ENCODE measurements at places on chromosomes 7 and 10.

DNA sequence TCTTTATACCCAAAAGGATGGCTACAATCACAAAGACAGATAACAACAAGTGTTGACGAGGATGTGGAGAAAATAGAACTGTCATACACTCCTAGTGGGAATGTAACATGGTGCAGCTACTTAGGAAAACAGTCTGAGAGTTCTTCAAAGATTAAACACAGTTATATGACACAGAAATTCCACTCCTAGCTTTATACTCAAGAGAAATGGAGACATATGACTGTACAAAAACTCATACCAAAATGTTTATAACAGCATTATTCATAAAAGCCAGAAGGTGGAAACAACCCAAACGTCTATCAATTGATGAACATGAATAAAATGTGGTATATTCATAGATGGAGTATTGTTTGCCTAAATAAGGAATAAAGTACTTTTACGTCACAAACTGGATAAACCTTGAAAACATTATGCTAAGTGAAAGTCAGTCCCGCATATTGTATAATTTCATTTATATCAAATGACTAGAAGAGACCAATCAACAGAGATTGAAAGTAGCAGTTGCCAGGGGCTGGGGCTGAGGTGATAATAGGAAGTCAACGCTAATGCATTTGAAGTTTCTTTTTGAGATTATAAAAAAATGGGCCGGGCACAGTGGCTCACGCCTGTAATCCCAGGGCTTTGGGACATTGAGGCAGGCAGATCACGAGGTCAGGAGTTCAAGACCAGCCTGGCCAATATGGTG is 61.6 kb upstream of the SRPK2 start:
- no peak for DNase-seq

- DNase-seq: no peak
These were observed 21.4 kb upstream of the VOPP1 start for GRCh38 chr7:55593515-55594318.

DNA sequence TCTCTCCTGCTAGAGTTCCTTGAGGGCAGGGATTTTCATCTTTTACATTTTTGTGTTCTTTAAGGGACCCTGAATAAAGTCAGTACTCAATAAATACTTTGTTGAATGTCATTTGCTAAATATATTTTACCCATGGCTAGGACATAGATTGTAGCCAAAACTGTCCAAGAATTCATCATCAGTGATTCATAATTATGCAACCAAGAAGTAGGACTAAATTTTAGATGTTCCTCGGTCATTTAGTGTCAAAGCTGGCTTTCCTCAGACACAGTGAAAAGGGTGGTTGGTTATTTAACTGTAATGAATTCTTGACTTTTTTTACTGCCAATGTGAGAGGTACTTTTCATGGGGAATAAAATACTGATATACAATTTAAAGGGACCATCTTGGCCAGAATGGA is 3.3 kb downstream of the NUDT13 start:
- DNase-seq: peak; percentile 33

DNA sequence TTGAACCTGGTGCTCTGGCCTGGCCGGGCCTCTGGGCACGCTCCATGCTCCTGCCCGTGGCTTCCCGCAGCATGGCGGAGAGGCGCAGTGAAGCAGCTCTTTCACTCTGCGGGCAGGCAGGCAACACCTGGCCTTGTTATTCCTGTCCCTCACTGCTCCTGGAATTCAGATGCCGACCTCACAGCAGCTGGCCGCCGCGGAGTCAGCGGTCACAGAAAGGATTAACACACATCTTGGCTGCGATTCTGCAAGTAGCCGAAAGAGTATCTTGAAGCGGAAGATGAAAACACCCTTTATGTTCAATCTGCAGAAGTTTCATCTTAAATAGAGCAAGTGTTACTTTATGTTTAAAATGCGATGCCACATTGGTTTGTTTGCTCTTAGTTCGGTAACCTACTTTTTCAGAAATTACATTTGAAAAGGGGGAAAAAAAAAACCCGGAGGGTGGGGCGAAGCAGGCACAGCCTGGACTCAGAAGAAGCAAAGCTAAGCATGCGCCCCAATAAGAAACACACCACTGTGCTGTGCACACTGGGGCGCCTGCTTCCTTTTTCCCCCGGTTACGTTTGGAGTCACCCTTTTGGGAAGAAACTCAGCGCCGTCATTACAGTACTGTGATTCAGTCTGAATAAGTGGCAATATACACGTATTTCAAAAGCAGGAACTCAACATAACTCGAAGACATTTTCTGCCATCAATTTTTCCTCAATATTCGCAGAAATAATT is 42.3 kb downstream of the BRI3 start:
- no peak for DNase-seq

DNA sequence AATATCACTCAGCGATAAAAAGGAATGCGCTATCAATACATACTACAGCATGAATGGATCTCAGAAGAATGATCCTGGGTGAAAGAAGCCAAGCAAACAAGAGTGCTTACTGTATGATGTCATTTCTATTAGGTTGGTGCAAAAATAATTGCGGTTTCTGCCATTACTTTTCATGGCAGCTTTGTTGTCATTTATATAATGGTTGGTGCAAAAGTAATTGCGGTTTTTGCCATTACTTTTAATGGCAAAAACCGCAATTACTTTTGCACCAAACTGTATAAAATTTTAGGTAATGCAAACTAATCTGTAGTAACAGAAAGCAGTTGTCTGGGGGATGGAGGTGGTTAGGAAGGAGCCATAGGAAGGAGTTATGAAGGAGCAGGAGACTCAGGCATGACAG is 318.3 kb upstream of the ZMIZ1 start:
- DNase-seq: no peak

DNA sequence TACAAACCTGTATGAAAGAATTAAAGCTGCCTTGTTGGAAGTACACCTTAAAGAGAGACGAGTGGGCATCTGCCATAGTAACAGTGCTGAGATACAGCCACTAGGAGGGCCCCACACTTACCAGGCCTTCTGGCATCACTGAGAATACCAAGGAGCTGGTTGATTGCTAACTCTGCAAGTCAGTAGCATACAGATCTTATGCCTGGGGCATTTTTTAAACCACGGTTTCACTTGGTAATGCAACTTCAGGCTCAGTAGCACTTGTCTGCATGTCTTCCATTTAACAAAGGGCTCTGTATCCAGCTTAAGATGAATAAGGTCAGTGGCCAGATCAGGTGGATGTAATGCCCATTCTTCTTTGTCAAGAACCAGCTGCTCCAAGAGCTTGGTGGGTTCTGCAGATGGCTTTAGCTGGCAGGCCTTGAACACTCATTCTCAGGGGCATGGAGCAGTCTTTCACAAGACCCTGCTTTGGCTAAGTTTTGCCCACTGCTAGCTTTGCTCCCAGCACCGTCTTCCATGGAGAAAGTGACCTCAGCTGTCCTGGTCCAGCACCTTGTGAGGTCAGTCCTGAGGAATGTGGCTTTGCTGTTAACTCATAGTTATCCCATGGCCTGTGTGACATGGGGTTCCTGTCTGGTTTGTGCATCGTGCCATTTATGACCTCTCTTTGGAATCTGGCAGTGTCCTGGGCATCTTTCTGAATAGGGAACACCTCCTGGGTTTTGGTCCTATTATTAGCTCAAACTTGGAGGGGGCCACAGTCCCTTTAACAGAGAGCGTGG is 68.1 kb downstream of the BMPER start:
- DNase-seq: no peak

DNA sequence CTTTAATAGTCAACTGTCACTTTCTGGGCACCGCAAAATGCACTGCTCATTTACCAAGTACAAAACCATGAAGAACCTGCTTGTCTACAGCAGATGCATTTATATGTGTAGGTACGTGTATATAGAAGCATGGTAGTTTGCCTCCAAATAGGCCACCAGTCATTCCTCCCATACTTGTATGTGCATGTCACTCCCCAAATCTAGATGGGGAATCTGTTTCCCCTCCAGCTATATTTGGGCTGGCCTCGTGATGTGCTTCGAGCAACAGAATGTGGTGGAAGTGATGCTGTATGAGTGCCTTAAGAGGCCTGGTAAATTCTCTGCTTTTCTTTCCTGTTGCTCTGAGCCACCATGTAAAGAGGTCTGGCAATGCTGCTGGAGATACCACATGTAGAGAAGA is 47.1 kb downstream of the PSMC2 start:
- no peak for DNase-seq

DNA sequence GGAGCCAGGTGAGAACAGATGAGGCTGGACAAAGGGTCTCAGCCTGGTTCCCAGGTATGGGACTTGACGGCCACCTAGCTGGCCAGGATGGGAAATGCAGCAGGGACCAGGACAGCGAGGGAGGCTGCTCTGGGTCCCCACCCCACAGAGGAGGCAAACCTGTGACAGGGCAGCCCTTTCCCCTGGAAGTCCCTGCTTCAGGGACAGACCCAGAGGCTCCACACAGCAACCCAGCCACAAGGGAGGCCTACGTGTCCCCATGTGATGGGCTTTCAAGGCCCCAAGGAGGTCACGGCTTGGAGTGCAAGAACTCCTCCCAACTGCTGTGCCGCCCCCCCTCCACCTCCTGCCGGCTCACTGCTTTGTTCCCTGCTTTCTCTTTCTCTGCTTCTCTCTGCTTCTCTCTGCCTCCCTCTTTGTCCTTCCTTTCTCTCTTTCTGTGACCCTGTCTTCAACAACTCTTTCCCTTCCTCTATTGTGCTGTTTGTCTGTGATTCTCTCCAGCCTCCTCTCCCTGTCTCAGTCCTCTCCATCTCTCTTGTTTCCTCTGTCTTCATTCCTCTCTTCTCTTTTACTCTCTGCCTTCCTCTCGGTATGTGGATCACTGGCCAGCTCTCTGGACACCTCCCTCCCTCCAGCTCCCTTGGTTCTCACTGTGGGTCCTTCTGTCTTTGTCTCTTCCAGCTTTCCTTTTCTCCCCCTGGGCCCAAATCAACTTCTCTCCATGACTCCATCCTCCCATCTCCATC is 9.6 kb upstream of the EIF5AL1 start:
- no peak for DNase-seq

GRCh38 chr10:33113466-33113865 is 155.4 kb upstream of the ITGB1 start:
- peak; percentile 67 for DNase-seq
